Stimulated activated CD4-positive, alpha-beta T cell treated with anti-CD3 and anti-CD28 coated beads, Interleukin-4, amount 100 ng/mL, for 4 hours (primary cell): ENCODE measurements at places on chromosomes 2 and 18.

GRCh38 chr2:9653485-9654271 lies 22.9 kb upstream of the YWHAQ start:
- DNase-seq = no peak

DNA sequence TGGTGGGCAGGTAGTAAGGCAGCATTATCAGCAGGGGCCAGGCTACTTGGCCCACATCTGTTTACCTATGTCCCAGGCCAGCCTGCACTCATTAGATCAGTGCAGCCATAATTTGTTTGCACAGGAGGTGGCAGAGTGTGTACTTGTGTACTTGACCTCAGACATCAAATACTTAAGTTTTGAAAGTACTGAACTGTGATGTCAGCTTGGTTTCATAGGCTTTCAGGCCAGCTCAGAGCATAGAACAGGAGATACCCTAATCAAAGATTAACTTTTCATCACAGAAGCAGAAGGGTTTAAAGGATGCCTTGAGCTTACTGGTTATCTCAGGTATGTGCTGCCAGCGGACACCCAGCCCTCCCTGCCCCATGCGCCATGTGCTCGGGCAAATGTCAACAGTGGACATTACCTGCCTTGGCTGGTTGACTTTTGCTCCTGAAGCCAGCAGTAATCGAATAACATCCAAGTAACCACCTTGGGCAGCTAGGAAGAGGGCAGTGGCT lies 33.2 kb downstream of the ANKRD29 start:
- no peak for DNase-seq

- DNase-seq = no peak
Observed at GRCh38 chr18:40849886-40850285, 1105.1 kb upstream of the PIK3C3 start.

- no peak for DNase-seq
Observed at GRCh38 chr2:10005461-10006235, 37.7 kb upstream of the KLF11 start.

- no peak for DNase-seq
Observed at GRCh38 chr18:57738078-57738477, 65.0 kb downstream of the ATP8B1 start.

GRCh38 chr2:16392647-16393499 lies 272.8 kb downstream of the CYRIA start:
- DNase-seq = no peak

DNA sequence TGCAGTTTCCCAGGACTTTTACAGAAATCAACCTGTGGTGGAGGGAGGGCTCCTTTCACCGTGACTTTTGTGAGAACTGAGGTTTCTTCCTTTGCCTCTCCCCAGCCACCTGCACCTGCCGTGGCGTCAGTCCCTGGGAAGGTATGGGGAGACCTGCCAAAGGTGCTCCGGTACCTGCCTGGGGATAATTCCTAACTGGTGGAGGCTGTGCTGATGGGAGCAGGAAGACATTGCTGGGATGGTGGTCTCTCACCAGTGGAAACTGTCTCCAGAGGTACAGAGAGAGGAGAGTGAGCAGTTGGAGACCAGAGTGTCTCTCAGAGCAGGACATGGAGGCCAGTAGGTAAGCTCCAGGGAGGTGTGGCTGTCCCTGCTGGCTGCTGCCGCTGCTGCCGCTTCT lies 52.6 kb downstream of the CIB4 start:
- DNase-seq = no peak

GRCh38 chr2:106282462-106283170 lies 88.5 kb upstream of the UXS1 start:
- no peak for DNase-seq

- DNase-seq = no peak
Observed at GRCh38 chr2:162840598-162841246, 2.2 kb upstream of the KCNH7 start.

GRCh38 chr2:221267773-221268425 lies 304.2 kb downstream of the EPHA4 start:
- no peak for DNase-seq

- no peak for DNase-seq
Observed at GRCh38 chr2:211939177-211939576, 599.4 kb downstream of the ERBB4 start.

GRCh38 chr2:143410082-143410897 lies 281.1 kb downstream of the ARHGAP15 start:
- no peak for DNase-seq

GRCh38 chr2:18167871-18168270 lies 289.4 kb downstream of the KCNS3 start:
- no peak for DNase-seq

GRCh38 chr2:208565690-208566416 lies 159.3 kb downstream of the PTH2R start:
- DNase-seq = no peak

DNA sequence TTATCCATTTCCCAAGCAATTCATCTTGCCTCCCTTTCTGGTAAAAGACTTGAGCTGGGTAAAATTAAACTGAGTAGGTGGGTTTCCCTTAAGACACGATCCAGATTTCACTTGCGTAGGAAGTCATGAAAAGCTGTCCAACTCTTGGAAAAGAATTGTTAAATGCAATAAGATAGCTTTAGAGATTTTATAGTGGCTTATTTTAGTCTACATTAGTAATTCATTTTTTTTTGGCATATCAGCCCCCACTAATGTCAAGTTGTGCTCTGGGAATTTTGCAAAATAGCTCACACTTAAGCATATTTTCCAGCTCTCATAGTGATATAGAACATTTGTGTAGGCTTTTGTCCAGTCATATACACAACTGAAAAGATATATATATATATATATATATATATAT lies 344.7 kb upstream of the FIGN start:
- no peak for DNase-seq

GRCh38 chr2:197240421-197241041 lies 70.0 kb downstream of the ANKRD44 start:
- DNase-seq = no peak

GRCh38 chr2:231297108-231297908 lies 98.2 kb upstream of the B3GNT7 start:
- no peak for DNase-seq

DNA sequence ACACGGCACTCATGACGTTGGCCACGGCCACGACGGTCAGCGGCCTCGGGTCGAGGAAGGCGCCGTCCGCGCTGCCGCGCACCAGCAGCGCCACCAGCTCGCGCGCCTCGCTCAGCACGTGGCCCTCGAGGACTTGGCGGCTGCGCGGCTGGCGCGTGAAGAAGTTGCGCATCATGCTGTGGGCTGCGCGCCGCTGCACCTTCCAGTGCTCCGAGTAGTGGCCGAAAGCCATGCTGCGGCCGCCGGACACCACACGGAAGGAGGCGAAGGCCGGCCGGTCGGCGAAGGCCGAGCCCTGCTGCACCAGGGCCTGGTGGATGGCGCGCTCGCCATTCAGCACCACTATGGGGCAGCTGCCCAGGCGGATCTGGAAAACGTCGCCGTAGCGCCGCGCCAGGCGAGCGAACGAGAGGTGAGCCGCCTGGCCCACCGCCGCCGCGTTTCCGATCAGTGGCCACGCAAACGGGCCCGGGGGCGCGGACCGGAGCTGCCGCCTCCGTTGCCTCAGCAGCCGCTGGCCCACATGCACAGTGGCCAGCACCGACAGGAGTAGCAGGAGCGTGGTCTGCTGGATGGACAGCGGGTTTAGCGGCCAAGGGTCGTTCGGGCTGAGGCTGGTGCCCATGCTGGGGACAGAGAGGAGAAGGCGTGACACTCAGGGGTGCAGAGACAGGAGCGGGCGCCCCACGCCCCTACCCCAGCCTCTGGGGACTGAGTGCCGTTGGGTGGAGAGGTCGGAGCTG lies 1.0 kb downstream of the CYP1B1 start:
- DNase-seq = no peak

- DNase-seq = no peak
Observed at GRCh38 chr18:13319629-13320028, 101.1 kb downstream of the LDLRAD4 start.

DNA sequence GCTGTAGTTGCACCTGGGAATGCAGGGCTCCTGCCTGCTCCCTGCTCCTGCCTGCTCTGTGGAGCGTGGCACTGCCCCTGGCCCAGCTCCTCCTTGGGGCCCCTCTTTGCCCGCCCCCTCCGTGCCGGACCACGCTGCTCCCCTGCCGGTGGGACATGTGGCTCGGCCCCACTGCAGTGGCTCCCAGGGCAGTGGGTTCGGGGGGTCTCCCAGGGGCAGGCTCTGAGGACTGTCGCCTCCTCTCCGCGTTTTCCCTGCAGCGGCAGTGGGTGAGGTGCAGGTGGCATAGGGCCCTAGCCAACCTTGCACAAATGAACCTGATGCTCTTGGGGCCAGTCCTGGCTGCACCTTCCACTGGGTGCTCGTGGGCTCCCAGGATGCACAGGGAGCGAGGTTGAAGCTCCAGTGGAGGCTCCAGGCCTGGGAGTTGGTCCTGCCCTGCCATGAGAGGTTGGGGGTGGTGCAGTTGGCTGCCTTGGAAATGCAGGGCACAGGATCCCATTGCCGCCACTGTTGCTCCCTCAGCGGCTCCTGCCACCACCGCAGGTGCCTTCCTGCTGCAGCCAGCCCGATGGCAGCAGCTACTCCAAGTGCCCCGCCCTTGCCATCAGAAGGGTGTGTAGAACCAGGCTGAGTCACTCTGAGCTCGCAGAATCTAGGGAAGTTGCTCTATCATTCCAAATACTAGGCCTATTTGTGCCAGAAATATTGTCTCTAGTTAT lies 313.1 kb upstream of the SYT4 start:
- no peak for DNase-seq

GRCh38 chr2:27582129-27582694 lies 630 bp upstream of the ZNF512 start:
- DNase-seq = no peak

GRCh38 chr2:232655392-232655791 lies 22.0 kb downstream of the EFHD1 start:
- DNase-seq = no peak

DNA sequence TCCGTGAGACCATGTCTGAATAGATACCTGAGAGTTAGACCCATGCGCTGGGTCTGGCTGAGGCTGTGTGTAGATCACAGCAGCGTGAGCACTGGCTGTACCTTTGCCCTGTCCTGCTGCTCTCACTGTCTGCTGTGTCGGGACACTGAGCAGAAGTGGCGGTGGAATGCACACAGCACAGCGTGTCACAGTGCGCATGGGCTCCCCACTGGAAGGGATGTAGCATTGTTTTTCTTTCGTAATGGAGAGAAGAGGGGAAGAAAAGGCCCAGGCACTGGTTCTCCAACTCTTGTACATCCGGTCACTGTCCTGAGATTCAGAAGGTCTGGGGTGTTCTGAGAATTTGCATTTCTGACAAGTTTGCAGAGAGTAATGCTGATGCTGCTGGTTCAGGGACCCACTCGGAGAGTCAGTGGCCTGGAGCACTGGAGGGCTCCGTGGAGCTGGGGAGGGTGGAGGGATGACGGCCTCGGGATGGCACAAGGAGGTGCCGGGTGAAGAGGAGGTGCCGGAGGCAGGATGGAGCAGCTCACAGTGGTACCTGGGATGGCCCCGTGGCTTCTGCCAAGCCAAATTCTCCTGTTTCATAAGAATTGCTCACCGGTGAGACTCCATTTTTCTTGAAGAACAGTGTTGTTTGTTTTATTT lies 252.8 kb downstream of the LDLRAD4 start:
- DNase-seq = no peak

DNA sequence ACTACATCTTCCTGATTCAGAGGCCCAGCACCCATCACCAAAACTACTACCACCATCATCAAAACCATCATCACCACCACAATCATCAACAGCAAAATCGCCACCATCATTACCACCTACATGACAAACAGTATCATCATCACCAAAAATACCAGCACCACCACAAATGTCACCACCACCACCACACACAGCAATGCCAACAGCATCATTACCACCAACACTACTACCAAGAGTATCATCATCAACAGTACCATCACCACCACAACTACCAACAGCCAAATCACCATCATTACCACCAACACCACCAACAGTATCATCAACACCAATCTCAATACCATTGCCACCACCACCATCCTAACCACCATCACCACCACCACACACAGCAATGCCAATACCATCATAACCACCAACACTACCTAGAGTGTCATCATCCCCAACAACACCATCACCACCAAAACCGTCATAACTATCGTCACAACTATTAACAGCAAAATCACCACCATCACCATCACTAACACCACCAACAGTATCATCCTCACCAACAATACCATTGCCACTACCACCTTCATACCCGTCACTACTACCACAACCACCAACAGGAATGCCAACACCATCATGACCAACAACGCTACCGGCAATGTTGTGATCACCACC lies 64.6 kb upstream of the TEX51 start:
- no peak for DNase-seq

DNA sequence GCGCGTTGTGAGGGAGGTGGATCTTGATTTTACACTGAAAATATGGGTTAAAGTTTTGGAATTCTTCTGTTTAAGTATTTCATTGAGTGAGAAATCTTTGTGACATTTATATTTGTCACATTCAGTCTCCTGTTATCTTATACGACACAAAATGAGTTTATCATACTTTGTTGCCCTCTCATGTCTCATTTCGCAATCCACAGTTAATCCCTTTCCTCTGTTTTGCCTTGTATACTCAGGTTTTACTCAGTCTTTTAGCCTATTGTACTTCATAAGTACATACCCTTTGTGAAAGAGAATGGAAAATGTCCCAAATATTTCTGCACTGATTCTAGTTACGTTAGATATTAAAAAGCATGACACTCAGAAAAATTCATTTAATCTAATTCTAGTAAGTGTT lies 142.7 kb downstream of the ATP9B start:
- no peak for DNase-seq

DNA sequence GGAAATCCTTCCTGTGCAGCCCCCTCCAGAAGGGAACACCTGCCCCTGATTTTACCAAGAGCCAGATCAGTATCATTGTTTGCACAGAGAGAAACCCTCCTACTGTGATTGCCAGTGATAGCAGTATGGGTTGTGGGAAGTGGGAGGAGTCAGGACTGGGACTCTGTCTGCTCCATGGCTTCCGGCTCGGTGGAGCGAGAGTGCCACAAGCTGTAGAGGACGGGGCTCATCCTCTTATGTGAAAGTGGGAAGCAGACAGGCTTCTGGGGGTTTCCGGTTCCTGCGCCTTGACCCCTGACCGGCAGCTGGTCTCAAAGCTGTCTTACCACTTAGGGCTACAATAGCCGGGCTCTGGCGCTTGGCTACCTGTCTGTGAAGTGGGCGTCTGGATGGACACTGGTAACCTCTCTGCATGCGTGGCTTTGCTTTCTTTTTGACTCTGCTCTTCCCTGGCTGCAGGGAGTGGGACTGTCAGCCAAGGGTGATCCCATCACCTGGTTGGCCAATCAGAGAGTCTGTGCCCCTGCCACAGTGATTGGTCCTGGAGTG lies 79.7 kb downstream of the BCL2L11 start:
- DNase-seq = no peak

DNA sequence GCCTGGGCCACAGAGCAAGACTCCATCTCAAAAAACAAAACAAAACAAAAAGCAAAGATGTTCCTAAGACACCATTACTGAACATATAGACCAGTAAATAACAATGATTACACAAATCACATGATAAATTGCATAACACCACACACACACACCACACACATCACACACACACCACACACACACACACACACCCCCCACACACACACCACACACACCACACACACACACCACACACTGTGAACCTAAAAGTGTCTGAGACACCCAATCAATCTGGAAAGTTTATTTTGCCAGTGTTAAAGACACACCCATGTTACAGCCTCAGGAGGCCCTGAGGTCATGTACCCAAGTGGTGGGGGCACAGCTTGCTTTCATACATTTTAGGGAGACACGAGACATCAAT lies 62.6 kb upstream of the ASAP2 start:
- DNase-seq = no peak
